ENCODE measurements at places on chromosomes 5 and 9. TPM values are rescaled to one million over a fixed set of nuclear protein-coding genes. Genes with fewer than 3 reads are reported as not detected.

KIF4B gene
- total RNA-seq: 0.17 TPM

PLAC8L1 gene
- total RNA-seq: 0.83 TPM

SAPCD2 gene
- 86.6 TPM for total RNA-seq

C5 gene
- total RNA-seq: 0.45 TPM

EDIL3 gene
- total RNA-seq: 184 TPM

HAND1 gene
- total RNA-seq: not detected

C9orf43 gene
- total RNA-seq: 0.54 TPM

ROR2 gene
- 2.8 TPM for total RNA-seq

NUTM2F gene
- total RNA-seq: not detected

KLF4 gene
- total RNA-seq: 5.7 TPM

GCNT1 gene
- 6.4 TPM for total RNA-seq

ASPN gene
- total RNA-seq: not detected

IFNA1 gene
- total RNA-seq: not detected

SLC1A1 gene
- total RNA-seq: 11.8 TPM

CCDC69 gene
- 0.74 TPM for total RNA-seq

GFI1B gene
- total RNA-seq: not detected

PRKAA1 gene
- 52.6 TPM for total RNA-seq

PCDH1 gene
- total RNA-seq: 2.7 TPM

CHSY3 gene
- total RNA-seq: 0.21 TPM

PCDHGB1 gene
- 1.4 TPM for total RNA-seq

ANXA1 gene
- total RNA-seq: 1,064 TPM

SCGB3A2 gene
- not detected for total RNA-seq

PIP5K1B gene
- total RNA-seq: 0.09 TPM

CDH9 gene
- not detected for total RNA-seq
